T-helper 1 cell (primary cell): ENCODE measurements at places on chromosomes 6 and 20.

GRCh38 chr6:20096536-20096935 lies 115.7 kb downstream of the MBOAT1 start:
- no peak for DNase-seq

DNA sequence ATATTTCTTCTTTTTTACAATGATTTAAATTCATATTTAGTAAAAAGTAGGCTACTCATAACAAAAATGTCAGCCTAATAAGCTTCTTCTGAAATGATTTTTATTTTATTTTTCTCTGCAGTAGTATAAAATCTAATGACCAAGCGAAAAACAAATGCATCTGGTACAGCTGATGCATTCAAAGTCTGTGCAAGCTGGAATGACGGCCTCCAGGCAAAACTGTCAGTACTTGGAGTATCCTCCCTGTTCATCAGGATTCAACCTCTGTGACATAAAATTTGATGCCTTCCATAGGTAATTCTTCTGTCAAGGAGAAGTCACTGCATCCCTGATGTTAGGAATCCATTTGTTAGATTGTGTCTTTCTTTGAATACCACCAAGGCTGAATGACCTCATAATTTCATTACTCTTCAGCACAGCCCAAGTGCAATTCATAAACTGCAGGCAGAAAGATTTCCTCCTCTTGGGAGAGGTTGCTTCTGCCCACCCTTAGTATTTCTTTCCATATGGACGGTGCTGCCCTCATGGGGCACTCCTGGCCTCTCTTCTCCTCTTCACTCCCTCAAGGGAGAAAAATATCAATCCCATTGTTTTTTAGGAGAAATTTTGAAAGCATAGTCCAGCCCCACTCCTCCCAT lies 146.4 kb upstream of the STXBP5 start:
- no peak for DNase-seq

DNA sequence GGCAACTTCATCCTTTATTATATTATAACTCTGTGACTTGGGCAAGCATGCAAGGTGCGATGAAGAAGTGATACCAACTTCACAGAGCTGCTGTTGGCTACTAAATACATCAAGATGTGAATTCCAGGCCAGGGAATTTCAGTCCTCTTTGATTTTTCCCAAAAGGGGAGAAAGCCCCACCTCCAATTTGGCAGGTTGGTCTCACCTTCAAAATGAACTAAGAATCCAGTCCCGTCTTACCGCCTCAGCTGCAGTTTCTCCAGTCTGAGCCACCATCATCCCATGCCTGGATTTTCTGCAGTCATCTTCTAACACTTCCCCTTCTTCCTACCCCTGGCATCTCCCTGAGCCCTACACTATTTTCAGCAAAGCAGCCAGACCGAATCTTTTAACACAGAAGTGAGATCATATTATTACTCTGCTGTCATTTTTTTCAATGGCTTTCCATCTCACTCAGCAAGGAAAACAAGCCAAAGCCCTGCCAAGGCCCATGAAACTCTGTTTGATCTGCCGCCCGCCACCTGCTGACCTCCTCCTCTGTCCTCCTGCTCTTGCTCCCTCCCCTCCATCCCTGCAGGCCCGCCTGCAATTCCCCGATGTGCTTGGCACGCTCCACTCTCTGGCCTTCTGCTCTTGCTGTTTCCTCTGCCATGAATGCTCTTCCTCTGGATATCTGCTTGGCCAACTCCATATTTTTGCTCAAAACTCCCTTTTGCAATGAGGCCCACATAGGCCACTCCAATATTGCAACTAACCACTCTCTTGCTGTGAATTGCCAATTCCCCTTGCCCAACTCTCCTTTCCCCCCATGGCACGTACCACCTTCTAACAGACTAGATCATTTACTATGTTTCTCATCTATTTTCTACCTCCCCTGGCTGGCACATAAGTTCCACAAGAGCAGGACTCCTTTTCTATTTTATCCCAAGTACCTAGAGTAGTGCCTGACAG lies 46.0 kb upstream of the TAGAP start:
- DNase-seq = no peak

- no peak for DNase-seq
Observed at GRCh38 chr20:58313396-58313795, 3.9 kb downstream of the RAB22A start.

DNA sequence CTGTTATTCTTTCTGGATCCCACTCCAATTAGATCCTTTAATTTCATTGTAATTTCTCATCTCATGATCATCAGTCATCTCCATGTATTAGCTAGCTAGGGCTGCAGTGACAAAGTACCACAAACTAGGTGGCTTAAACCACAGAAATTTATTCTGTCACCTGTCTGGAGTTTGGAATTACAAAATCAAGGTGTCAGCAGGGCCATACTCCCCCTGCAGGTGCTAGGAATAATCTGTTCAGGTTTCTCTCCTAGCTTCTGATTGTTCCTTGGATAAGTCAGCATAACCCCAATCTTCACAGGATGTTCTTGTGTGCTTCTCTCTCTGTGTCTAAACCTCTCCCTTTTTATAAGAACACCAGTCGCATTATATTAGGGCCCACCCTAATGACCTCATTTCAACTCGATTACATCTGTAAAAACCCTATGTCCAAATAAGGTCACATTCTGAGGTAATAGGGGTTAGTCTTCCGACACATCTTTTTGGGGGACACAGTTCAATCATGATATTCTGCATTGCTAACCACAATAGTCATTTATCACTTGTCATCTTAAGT lies 40.5 kb downstream of the BEND6 start:
- no peak for DNase-seq
